ENCODE measurements at places on chromosomes 6 and 20.

- no peak for DNase-seq
Measured at GRCh38 chr20:3165473-3166337, 6.0 kb upstream of the FASTKD5 start.

- no peak for DNase-seq
Measured at GRCh38 chr6:131717836-131718542, 7.2 kb upstream of the CTAGE9 start.

DNA sequence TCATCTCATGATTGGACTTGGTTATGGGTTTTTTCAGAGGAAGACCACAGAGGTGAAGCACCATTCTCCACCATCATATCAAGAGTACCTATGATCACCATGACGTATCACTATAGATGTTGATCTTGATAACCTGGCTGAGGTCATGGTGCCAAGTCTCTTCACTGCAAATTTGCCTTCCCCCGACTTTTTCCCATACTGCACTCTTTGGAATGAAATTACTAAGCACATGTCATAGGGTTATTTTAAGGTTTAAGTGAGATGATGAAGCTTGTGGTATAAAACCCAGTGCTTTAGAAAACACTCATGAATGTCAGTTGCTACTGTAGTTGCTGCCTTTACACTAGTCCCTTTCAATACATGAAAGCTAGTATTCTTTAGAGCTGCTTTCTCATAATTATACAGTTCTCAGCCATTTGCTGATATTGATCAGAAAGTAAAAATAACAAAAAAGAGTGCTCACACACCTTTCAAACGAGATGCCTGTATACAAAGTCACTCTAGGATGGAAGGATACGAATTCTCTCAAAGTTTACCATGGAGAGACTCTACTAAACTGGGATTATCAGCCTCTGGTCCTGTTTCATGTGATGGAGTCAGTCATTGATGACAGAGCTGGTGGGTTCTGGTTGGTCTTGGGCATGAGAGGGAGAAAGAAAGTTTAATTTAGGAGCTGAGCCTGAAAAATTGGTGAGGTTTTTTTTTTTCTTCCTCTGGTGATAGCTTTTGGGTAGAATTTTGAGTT, 228.1 kb downstream of the PRL start:
- DNase-seq: no peak

GRCh38 chr6:125066140-125066539, 87.4 kb upstream of the TPD52L1 start:
- DNase-seq: no peak

DNA sequence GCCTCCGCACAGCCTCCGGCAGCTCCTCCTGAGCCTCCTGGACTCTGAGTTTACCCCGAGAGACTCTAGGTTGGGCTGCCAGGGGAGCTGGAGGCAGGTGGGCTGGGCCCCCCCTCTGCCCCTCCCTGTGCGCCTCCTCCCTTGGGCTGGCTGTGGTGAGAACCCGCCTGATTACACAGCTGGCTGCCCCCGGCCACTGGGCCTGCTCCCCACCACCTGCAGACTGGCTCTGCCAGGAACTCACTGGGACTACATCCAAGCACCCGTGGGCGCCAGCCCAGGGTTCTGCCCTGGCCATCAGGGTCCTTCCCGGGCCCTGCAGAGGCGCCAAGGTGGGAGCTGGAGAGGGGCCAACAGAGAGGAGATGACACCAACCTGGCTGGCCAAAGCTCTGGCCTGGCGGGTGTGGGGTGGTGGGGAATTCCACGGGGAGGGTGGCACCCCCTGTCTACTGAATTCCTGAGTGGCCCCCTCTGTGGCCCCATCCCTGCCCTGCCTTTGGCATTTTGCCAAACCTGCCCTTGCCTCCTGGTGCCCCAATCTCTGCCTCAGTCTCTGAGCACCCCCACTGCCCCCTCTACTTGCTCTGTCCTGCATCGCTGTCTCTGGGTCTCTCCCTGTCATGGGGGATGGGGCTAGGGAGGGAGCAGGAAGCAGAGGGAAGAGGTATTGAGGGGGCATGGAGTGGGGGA, 21.9 kb upstream of the CDH22 start:
- no peak for DNase-seq

- DNase-seq: no peak
Measured at GRCh38 chr20:40948465-40949267, 80.0 kb upstream of the TOP1 start.

DNA sequence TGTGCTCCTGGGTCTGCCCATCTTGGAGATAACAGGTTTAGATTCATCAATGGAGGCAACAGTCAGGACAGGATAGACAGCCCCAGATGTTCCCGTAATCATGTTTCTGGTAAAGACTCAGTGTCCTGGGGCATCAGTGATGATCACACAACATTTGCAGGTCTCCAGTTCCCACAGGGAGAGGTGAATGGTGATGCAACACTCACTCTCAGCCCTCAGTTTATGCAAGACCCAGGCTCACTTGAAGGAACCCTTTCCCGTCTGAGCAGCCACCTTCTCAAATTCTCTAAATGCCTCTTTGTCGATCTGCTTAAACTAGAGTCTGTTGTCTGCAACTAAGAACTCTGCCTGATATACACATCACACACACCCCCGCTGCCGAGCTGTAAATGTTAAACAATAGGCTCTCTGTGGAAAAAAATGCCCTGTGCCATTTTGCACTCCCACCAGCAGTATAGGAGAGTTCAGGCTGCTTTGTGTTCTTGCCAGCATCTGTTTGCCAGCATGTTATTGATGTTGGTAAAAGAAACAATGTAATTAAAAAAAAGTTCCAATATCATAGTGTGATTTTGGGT, 30.1 kb upstream of the SCP2D1 start:
- no peak for DNase-seq

- DNase-seq: no peak
Measured at GRCh38 chr20:62381202-62381797, 5.6 kb upstream of the RPS21 start.

- DNase-seq: no peak
Measured at GRCh38 chr6:94721459-94721858, 855.9 kb upstream of the MANEA start.

DNA sequence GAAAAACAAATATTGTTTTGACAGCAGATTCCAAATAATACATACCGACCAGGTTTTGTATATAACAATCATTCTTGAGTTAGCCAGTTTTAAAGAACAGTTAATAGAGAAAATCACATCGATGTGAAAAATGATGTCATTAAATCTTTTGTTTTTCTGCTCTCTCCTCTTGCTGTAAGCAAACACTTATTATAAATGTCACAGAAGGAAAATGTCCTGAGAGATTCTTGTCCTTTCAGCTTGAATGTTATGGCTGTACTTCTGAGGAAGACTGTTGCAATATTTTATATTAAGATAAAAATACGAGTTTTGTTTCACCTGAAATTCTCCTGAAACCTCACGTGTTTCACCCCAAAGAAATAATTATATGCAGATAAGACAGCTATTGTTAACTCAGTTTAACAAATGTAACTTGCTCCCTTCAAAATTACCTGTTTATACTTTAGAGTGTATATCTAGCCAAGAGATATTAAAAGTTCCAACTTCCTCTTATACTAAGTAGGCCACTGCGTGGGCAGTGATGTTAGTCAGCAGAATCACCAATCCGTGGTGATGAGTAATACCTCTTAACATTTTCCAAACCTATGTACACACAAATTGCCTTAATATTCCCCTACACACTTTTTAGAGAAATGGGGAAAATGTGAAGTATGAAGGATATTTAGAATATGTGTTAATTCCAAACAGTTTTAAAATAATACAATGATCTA, 1111.4 kb upstream of the CITED2 start:
- DNase-seq: no peak

DNA sequence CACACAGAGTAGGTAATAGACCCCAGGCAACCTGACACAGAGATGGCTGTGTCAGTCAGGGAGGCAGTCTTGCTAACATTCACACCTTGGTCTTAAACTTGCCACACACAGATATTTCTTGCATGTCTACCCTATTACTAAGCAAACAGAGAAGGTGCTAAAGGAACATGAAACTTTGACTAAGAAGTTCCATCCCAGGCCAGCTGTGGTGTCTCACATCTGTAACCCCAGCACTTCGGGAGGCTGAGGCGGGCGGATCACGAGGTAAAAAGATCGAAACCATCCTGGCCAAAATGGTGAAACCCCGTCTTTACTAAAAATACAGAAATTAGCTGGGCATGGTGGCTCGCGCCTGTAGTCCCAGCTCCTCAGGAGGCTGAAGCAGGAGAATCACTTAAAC, 222.4 kb upstream of the JARID2 start:
- no peak for DNase-seq

- DNase-seq: no peak
Measured at GRCh38 chr6:138382498-138383265, 5.0 kb downstream of the SMIM28 start.

DNA sequence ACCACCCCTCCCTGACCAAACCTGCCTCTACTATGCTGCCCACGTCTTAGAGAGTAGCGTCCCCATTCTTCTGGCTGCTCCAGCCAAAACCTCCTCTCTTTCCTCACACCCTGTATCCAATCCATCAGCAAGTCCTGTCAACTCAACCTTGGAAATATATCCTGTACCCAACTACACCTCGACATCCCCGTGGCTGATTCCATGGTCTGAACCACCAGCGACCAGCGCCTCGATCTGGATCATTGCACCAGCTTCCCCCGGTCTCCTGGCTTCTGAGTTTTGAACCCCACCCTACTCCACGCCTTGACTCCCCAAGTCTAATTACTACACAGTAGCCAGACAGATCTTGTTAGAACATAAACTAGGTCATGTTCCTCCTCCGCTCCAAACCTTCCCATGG, 9.8 kb downstream of the NRSN2 start:
- no peak for DNase-seq

GRCh38 chr20:64131406-64131805, 24.0 kb upstream of the NPBWR2 start:
- no peak for DNase-seq

DNA sequence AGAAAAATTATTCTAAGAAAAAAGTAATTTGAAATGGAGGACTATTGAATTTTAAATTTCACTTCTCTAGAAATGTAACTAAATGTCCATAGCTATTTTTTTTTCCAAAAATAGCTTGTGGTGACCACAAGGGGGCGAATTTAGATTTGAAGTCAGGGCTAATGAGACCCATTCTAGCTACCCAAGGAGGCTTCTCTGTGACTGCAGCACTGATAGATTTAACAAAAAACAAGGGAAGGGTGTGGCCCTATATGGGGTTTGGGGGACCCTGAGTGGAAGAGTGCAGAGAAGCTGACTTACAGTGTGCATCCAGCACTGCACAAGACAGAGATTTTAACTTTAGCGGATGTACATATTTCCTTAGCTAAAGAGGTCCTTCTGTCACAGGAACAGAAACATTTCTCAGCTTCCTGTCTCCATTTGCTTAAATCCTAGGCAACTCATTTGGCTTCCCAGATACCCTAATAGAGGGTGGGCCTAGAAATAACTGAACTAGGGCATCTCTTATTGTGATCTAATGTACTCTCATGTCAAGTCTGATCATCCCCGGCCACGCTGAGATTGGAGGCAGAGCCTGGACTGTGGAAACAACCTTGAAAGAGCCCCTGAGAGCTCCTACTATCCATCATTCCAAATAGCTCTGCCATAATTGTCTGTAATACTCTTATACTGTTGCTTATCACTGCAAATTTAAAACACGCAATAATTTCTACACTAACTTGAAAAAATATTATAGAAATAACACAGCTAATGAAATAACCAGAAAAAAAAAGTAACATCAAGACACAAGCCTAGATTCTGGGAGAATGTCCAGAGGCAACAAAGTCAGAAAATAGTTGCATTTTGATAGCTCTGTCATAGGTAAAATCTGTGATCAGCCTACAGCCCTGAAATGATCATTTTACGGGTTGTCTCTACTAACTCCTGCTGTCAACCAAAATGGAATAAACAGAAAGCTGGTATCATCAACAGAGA, 93.6 kb downstream of the SNAP91 start:
- DNase-seq: no peak

- no peak for DNase-seq
Measured at GRCh38 chr20:23663180-23663579, 25.4 kb upstream of the CST3 start.

All from activated CD4-positive, alpha-beta T cell treated with anti-CD3 and anti-CD28 coated beads for 1 hour (primary cell).